GM12891 (cell line): ENCODE measurements at places on chromosomes 2 and 18.

- no peak for DNase-seq
These were observed 215.5 kb downstream of the RNF144A start for GRCh38 chr2:7132753-7133152.

GRCh38 chr2:240255165-240255491 lies 114.7 kb upstream of the OTOS start:
- DNase-seq: no peak

- no peak for DNase-seq
These were observed 135.8 kb upstream of the SMAD2 start for GRCh38 chr18:48066225-48066652.

- DNase-seq: no peak
These were observed 114.9 kb downstream of the GALNT13 start for GRCh38 chr2:153986488-153987229.

GRCh38 chr2:8625399-8626300 lies 56.2 kb upstream of the ID2 start:
- DNase-seq: no peak

DNA sequence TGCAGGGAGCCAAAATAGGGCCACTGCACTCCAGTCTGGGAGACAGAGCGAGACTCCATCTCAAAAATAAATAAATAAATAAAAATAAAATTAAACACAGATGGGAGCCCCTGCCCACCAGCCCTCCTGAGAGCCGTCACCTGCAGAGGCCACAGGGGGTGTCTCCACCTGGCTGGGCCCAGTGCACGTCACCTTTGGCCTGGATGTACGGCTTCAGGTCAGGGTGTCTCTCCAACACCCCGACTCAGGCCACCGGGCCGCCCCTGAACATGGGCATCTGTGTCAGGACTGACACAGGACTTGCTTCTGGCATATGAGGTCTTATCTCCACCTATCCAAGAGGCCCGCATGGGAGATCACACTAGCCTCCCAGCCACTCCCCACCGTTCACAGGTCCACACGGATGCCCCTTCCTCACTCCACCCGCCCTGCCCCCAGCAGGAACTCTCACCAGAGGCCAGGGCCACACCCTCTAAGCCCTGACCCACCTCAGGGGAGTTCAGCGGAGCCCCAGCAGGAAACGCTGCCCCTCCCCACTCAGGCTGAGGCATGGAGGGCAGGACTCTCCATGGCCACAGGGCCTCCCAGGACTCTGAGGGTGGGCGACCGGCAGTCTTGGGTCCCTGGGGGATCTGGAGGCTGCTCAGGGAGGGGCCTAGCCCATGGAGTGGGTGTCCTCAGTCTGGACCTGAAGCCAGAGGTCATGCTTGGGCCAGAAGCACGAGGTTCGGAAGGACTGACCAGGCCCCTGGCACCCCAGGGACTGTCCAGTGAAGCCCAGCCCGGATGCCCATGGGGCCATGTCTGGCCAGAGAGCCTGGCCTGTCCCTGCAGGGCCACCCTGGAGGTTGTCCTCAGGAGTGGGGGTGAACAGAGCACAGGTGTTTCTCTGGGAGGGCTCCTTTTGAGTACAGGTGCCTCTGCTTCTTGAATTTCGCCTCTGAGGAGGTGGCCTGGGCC lies 1.6 kb upstream of the CROCC2 start:
- DNase-seq: no peak

- DNase-seq: no peak
These were observed 84.9 kb downstream of the XRCC5 start for GRCh38 chr2:216194013-216194412.

GRCh38 chr2:239762106-239762505 lies 263.0 kb downstream of the NDUFA10 start:
- no peak for DNase-seq

- DNase-seq: no peak
These were observed 25.6 kb downstream of the MRPL33 start for GRCh38 chr2:27796791-27797765.

- DNase-seq: no peak
These were observed 1012.8 kb downstream of the SOCS6 start for GRCh38 chr18:71301596-71301995.

- DNase-seq: no peak
These were observed 232.9 kb downstream of the GULP1 start for GRCh38 chr2:188524519-188525113.

- DNase-seq: no peak
These were observed 23.5 kb downstream of the GPR35 start for GRCh38 chr2:240648650-240649275.

- no peak for DNase-seq
These were observed 107.1 kb downstream of the RAB3GAP1 start for GRCh38 chr2:135159191-135159590.

- peak; percentile 38 for DNase-seq
These were observed 178.6 kb downstream of the ZBTB7C start for GRCh38 chr18:48230467-48231113.

DNA sequence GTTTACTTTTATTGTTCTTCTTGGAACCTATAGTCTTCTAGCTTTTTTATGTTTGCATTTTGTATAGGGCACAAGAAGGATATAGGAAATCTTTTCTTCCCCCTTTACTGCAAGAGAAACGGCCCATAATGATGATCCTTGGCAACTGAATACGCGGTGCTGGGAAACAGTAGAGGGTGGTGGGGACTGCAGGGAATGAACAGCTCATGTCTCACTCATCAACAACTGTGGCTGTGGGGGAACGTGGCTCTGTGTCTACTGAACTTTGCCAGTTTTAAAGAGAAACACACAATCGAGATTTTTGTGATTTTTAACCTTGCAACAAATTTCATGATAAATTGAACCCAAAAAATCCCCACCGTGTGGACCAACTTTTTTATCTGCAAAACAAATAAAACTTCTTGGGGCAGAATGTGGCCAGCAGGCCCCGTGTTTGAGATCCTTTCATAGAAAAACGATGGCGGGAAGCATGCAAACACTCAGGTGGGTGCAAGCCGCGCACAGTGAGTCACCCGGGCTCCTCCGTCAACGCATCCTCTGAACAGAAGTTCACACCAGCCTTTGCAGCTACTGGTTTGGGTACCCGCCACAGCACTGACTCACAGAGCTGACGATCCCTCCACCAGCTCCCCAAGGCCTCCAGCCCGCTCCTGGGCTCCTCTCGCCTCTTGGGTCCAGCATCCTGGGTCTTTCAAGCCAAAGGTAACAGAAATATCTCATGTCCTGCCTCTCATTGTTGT lies 149.3 kb downstream of the COL6A3 start:
- DNase-seq: no peak

- DNase-seq: no peak
These were observed 11.1 kb upstream of the RBFA start for GRCh38 chr18:80023173-80023572.

DNA sequence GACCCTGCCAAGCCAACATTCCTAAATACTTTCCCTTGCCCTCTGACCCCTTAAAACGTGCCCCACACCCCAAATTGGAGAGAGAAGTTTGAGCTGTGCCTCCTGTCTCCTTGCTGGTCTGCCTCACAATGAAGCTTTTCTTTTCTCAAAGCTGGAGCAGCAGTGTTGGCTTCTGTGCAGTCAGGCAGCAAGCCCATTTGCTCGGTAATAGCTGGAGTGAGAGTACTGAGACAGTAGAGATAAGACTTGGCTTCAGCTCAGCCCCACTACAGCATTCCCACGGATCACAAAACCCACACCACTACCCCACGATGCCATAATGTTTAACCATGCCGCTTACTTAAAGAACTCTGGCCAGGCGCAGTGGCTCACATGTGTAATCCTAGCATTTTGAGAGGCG lies 73.0 kb downstream of the NCAPH start:
- no peak for DNase-seq

DNA sequence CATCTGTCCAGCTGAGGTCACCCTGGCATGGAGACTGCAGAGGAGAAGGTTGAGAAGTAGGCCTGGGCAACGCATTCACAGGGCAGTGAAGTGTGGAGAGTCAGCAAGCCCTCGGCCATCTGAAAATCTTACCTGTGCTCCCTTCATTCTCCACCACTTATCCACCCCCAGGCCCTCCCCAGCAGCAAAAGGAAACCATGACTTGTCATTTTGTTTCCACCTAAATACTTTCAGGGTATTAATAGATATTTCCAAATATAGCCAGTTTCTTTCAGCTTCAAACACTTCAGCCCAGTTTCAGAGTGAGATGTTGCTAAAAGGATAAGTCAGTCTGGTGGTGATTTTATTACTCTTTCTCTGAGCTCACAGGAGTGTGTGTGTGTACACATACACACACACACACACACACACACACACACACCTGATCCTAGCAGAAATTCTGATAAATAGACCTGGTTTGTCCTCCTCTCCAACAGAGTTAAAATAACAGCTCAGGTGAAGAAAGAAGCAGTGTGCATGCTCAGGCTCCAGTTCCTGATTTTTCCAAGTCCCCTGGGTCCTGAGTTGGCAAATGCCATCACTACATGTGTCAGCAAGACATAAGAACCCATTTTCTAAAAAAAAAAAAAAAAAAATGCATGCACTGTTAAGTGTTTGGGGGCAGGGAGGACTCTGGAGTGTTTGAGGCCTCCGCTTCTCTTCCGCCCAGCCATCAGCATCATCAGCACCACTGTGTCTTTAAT lies 82.8 kb downstream of the LOXHD1 start:
- DNase-seq: no peak

DNA sequence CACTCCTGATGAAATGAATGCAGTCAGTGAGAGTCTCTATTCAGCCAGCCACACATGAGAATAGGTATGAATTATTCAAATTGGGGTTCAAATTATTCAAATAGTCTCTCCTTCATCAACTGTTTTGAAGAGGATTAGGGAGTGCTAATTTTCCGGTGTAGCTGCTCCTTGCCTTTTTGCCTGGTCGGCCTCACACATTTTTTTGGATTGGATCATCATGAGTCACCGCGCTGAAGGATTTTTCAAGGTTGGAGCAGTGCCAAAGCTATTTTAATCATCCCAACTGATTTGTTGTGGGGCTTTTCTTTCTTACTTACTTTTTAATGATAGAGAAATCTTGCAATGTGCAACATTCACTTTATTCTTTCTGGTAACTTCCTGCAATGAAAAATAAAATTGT lies 2.4 kb upstream of the DTNA start:
- DNase-seq: no peak

GRCh38 chr2:17713291-17713690 lies 40.3 kb downstream of the SMC6 start:
- DNase-seq: no peak

DNA sequence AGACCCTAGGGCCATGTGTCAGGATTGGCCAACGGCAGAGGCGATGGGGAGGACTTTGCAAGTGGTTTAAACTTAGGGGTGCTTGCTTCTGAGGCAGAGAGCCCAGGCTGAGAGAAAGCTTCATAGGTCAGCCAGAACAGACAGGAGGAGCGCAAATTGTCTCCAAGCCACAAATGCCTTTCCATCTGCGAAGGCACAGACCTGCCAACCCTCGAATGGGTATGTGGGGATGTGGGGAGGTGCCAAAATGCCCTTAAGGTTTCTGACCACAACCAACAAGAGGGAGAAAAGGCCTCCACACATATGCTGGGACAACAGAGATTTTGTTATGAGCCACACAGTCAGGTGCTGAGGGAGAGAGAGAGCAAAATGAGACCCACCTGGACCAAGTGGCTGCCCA lies 283.6 kb downstream of the CYP26B1 start:
- DNase-seq: no peak

- no peak for DNase-seq
These were observed 2.4 kb downstream of the TCF7L1 start for GRCh38 chr2:85135660-85135914.

- DNase-seq: no peak
These were observed 370.7 kb upstream of the MEX3C start for GRCh38 chr18:51568151-51568550.

DNA sequence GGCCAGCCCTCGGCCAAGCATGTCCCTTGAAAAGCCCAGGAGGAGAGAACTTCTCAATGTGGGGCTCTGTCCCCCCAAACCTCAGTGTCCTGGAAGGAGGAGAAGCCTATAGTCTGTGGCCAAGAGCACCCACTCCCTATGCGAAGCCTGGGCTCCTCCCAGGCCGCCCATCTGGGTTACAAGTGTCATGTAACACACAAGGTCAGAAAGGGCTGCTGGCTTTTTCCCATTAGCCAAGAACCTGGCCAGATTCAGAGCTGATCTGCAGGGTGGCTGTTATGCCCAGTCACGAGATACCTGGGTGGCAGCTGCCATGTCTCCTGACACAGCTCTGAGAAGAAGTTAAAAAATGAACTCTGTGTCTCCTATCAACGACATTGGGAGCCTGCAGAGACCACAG lies 170.7 kb downstream of the TNS1 start:
- no peak for DNase-seq

DNA sequence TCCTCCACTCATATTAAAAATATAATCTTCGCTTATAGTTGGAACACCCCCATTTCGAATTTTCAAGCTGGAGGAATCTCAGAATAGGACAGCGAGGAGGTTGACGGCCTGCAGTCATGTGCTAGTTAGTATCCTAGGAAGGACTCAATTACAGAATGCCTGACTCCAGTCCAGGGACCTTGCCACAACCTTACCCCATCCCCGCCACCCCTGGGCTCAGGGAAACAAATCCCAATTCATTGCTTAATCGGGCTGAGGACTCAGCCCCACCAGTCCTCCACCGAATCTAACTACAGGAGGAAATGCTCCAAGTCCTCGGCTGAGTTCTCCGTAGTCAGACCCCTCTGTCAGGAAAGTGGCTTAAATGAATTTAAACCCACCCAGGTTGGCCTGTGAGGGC lies 31.7 kb upstream of the ZBTB7C start:
- DNase-seq: no peak

DNA sequence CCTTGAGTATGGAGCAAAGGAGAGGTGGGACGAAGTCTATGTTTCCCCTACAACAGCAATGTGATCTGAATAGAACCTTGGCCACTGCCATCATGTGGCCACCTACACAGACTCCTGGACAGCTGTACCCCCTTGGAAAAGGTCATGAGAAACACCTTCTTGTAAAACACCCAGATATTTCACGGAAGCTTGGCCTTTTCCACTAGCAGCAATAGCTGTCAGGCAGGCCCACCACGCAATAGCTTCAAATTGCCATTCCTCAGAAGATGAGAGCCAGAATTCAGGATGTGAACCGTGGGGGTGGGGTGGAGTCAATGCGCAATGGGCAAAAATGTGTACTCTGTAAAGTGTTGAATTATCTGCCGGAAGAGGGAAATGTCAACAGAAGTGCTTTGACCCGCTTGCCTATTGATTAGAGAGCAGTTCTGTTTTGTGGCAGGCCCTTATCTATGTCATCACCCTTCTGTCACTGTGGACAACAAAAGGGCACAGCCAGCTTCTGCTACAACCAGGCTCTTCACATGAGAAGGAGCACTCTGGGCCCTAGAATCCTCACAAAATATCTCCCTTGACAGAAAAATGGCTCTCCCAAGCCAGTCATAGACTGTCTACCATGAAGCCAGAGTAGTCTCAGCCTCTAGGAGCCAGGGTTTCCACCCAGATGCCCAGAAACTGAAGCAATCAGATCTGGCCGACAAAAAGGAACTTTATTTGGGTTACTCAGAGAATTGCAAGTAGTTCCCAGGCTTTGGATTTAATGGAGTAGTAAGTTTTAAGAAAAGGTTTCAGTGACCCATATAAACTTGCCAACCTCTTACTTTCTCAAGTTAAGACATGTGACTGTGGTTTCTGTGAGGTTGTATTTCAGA lies 9.5 kb downstream of the INPP1 start:
- DNase-seq: no peak
